M059J (cell line): ENCODE measurements at places on chromosomes 5 and 9.

- DNase-seq: no peak
Observed at GRCh38 chr5:11981986-11982385, 77.7 kb upstream of the CTNND2 start.

GRCh38 chr5:135714126-135714894 is 120.2 kb upstream of the SLC25A48 start:
- DNase-seq: peak; percentile 46

GRCh38 chr5:122937914-122938313 is 92.5 kb downstream of the SNX24 start:
- DNase-seq: no peak

DNA sequence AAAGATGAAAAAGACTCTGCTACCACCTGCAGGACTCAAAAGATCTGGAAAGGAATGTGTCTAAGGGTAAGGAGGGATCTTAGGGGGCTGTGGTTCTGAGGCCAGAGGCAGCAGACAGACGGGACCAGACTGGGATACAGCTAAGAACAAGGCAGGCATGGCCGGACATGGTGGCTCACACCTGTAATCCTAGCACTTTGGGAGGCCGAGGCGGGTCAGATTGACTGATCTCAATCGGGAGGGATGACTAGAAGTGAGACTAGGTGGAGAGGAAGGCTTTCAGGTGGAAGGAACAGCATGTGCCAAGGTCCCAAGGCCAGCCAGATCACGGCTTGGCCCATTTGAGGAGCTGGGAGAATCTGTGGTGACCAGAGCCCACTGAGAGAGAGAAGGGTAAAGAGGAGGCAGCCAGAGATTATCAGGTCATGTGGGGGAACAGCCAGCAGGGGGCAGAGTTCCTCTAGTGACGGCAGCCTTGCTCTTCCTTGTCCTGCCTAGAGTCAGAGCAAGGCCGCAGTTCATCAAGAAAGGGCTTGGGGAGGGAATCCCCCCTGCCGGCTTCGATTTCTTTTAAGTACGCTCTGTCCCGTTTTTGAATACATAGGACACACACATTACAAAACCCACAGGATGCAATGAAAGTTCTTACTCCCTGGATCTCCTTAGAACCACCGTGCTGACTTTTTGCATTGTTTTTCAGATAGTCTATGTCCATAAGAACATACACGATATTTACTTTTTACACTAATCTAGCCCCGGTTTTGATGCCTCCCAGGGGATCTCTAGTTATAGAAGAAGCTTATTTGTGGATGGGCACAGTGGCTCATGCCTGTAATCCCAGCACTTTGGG is 2.6 kb upstream of the OLFML2A start:
- peak; percentile 76 for DNase-seq

GRCh38 chr5:52132053-52132452 is 655.7 kb upstream of the ITGA1 start:
- no peak for DNase-seq

GRCh38 chr9:90460220-90460619 is 182.4 kb downstream of the DIRAS2 start:
- no peak for DNase-seq

GRCh38 chr9:105503881-105504280 is 54.0 kb upstream of the FKTN start:
- DNase-seq: no peak

DNA sequence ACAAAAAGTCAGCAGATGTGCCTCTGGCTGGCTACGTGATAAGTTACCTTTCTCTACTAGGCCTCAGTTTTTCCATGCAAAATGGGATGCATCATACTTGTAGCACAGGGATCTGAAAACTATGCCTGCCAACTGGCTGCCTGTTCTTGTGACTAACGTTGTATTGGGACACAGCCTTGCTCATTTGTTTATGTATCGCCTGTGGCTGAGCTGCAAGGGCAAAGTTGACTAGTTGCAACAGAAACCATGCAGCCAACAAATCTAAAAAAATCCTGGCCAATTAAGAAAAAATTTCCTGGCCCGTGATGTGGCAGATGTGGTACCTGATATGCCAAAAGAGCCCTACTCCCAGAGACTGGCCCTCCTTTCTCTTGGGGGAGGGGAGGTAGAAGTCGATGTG is 131.3 kb downstream of the SEC61B start:
- peak; percentile 94 for DNase-seq

- DNase-seq: peak; percentile 69
Observed at GRCh38 chr9:86892576-86892975, 54.7 kb downstream of the GAS1 start.

DNA sequence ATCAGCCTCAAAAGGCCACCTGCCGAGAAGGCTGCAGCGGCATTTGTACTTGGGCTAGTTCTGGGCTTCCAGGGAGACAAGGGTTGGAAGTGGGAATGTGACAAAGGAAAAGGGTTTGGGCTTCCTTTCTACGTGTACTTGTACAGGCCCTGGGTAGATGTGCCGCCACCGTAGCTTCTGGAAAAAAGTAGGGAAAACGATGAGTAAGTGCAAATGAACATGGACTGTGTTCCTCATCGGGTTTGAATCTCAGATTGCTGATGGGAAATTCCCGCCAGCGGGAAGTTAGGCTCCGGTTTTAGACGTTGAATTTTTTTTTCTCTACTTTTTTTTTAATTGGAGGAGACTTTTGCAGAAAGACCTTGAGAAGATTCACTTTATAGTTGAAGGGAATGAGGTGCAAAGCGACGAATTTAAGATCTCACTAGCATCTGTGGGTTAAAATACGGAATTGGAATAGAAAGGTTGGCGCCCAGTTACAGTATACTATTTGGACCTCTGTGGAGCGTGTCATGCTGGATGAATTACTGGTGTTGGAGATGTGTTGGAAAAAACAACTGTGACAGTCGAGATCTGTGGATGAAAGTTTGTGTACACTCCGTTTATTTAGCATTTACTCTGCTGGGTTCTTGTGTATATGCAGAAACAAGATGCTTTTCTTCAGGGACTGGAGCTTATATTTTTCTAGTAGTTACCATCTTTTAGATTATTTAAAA is 1.2 kb downstream of the G3BP1 start:
- peak; percentile 62 for DNase-seq

DNA sequence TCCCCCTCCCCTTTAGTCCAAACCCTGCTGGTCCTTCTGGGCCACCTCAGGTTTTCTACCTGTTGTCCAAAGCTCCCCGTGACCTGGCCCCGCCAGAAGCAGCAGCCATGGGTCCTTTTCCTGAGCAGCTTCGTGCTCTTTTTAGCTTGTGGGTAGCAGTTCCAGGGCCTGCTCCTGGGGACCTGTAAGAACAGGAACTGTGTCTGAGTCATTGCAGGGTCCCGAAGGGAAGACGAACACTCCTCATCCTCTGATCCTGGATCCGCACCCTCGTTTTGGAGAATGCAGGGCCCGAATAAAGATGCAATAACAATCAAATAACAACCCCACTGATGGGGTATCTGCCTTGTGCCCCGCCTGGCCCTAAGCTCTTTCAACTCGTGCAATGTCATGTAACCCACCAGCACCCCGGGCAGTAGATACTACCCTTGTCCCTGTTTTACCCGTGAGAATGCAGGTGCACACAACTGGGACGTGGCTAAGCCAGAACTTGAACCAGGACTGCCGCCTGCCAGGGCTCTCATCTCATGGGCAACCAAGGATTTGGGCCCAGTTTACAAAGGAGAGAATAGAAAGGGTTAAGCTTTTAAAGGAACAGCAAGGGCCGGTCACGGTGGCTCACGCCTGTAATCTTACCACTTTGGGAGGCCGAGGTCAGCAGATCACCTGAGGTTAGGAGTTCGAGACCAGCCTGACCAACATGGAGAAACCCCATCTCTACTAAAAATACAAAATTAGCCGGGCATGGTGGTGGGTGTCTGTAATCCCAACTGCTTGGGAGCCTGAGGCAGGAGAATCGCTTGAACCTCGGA is 33.2 kb downstream of the NEK6 start:
- DNase-seq: no peak

GRCh38 chr5:172283020-172283861 is at the start of gene UBTD2:
TSS of gene UBTD2 (minus strand) at chr5:172283764. CDS start at chr5:172283665, 99 bp downstream.
- DNase-seq: peak; percentile 80

- DNase-seq: no peak
Observed at GRCh38 chr9:124006448-124007361, 4.9 kb upstream of the LHX2 start.

- DNase-seq: no peak
Observed at GRCh38 chr5:39202597-39203274, 16.6 kb downstream of the FYB1 start.

DNA sequence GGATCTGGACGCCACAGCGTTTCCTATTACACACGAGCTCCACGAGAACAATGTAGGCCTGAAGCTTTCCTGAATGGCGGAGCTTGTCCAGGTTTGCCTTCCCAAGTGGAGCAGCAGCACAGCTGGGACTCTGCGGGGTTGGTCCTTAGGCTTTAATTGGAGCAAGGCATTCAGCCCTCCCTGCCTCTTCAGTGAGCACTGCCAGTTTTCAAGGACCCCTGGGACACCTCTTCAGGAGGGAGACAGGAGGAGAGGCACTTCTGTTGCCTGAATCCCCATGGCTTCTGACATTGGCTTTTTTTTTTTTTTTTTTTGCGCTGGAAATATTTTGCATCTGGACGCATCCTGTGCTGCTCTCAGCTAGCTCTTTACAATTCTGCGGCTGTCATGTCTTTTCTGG is 179.4 kb downstream of the SEMA6A start:
- DNase-seq: no peak

DNA sequence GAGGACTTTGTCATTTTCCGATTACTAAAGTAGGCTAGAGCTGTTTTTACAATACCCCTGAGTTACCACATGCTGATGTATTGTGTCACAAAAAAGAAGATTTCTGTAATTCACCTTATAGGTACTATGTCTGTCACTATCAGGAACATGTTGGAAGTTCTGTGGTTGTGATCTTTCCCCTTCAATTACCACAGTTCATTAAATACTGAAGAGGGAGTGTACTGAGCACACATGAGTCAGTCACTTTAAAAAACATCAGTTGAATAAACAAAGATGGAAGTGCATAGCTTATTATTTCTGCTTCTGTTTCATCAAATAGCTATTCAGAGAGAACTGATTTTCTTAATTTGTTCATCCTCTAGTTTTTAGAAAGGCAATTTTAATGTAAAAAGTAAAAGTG is 31.7 kb downstream of the AP3S1 start:
- DNase-seq: peak; percentile 77

GRCh38 chr5:170523142-170523551 is 19.3 kb downstream of the KCNIP1 start:
- DNase-seq: peak; percentile 52

DNA sequence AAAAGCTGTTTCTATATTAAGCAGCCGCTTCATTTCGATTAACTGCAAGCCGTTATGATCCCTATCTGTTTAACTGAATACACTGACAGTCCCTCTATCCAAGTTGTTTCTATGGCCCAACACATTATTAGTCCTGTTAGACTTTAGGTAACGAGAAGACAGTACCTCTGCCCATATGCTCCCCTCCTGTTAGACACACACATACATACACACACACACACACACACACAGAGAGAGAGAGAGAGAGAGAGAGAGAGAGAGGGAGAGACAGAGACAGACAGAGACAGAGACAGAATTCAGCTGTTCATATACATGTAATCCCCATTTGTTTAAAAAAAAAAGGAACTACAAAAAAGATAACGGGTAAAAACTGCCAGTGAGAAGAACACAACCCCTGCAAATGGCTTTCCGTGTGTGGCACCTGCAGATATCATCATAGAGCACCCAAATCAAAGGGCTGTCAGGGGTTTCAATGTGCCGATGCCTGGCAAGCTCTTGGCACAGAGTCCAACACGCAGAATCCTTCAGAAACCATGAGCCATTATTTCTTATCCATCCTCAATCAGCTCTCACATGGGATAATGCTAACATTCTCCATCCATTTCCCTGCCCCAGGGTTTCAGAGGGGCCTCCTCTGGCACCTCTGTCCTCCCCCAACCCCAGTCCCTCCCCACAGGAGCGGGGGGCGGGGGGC is 144.0 kb downstream of the MYO10 start:
- no peak for DNase-seq

- no peak for DNase-seq
Observed at GRCh38 chr9:9998491-9999287, 614.1 kb downstream of the PTPRD start.

- peak; percentile 23 for DNase-seq
Observed at GRCh38 chr5:88396000-88396535, 127.4 kb upstream of the TMEM161B start.

GRCh38 chr5:137649228-137649935 is 86.5 kb downstream of the KLHL3 start:
- DNase-seq: peak; percentile 16

GRCh38 chr5:157828944-157829639 is 29.9 kb downstream of the CLINT1 start:
- DNase-seq: peak; percentile 11

- no peak for DNase-seq
Observed at GRCh38 chr5:126341906-126342630, 81.1 kb upstream of the GRAMD2B start.

DNA sequence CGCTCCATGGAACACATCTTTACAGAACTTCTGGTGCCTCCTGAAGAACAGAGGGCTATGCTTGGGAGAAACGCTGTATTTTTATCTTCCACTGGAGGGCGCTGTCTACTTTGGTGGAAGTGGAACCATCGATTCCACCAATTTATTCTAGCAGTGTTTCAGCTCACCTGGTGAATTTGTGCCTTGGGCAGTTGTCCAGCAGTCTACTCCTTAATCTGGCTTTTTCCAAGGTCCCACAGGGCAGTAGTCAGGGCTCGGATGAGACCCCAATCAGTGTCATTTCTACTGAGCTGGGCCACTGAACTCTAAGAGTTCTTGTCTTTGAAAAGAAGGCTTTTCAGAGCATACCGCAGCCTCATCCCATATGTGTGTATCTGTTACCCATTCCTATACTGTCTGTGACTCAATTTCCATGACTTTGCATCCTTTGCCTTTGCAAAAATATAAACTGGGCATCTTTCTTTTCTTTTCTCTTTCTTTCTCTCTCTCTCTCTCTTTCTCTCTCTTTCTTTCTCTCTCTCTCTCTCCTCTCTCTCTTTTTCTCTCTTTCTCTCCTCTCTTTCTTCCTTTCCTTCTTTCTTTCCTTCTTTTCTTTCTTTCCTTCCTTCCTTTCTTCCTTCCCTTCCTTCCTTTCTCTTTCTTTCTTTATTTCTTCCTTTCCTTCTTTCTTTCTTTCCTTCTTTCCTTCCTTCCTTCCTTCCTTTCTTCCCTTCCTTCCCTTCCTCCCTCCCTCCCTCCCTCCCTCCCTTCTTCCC is 138.4 kb upstream of the ZNF618 start:
- DNase-seq: peak; percentile 75

- no peak for DNase-seq
Observed at GRCh38 chr9:124765439-124765835, 5.7 kb downstream of the NR6A1 start.

DNA sequence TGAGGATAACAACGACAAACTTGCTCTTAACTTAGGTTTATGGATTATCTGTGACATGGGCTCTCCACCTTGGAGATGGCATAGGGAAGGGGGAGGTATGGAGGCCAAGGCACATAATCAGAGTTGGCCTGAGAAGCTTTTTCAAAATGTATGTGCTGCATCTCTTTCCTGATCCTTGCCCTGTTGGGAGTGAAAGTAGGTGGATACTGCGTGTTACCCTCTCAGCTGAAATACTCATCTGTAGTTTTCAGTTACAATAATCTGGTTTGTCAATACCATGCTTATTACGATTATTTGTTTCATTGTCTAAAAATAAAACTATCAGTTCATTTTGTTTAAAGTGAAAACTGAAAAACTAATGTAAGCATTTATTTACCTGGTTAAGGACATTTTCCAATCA is 86.7 kb downstream of the SLC44A1 start:
- no peak for DNase-seq

GRCh38 chr5:56840597-56840996 is 25.2 kb downstream of the MAP3K1 start:
- DNase-seq: no peak

GRCh38 chr5:169522851-169523250 is 60.7 kb upstream of the SPDL1 start:
- DNase-seq: no peak

- DNase-seq: peak; percentile 84
Observed at GRCh38 chr5:81165493-81166119, 67.5 kb upstream of the CKMT2 start.

GRCh38 chr9:132547436-132547835 is 35.0 kb upstream of the BARHL1 start:
- DNase-seq: no peak
